ENCODE measurements at places on chromosomes 1 and 21.

- no peak for DNase-seq
Measured at GRCh38 chr1:164443836-164444235, 115.1 kb upstream of the PBX1 start.

GRCh38 chr1:61102041-61102440 lies 19.7 kb downstream of the NFIA start:
- DNase-seq, result no peak

- no peak for DNase-seq
Measured at GRCh38 chr1:85128316-85128715, 72.5 kb downstream of the SYDE2 start.

- DNase-seq, result no peak
Measured at GRCh38 chr1:41447995-41448770, 36.3 kb downstream of the EDN2 start.

DNA sequence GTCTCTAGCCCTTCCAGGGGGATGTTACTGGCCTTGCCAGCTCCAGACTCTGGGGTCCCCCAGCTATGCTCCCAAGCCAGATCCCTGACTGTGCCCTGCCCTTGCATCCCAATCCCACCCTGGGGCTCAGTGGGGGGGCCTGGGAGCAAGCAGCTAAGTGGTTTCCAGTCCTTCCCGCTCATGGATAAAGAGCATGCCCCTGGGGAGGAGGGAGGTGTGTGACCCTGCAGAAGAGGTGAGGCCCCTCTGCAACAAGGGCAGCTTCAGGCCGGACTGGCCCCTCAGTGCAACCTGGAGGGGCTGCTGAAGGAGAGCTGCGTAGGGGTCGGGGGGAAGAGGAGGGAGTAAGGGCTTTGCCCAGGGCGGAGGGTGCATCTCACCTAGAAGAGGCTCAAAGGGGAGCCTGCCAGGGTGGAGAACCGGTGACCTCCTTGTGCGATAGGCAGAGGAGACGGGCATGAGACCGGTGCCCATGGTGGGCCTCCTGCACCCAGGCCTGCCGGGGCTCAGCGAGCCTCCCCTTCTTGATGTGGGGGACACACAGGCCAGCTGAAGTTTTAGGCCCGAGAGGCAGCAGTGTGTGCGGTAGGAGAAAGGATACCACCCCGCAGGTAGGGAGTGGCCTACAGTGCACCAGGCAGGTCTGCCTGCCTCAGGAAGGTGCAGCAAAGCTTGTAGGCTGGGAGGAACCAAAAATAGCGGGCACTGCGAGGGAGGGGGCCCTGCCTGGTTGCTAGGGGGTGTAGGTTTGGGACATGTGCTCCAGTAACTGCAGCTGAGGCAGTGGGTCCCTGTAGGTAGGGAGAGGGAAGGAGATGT lies 3.1 kb downstream of the OBSCN start:
- no peak for DNase-seq

GRCh38 chr1:168760781-168761180 lies 31.8 kb upstream of the DPT start:
- DNase-seq, result no peak

DNA sequence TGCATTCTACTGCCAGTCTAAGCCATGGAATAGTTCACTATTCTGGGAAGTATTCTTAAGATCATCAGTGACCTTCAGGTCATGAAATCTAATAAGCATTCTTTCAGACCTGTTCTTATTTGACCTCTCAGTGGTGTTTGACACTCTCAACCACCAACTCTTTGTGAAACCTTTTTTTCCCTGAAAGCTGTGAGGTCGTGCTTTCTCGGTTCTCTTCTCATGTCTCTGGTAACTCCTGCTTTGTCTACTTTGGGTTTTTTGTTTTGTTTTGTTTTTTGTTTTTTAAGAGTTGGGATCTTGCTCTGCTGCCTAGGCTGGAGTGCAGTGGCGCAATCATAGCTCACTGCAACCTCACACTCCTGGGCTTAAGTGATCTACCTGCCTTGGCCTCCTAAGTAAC lies 56.3 kb downstream of the POU2F1 start:
- DNase-seq, result no peak

GRCh38 chr1:42047508-42047880 lies 105.7 kb upstream of the GUCA2B start:
- no peak for DNase-seq

GRCh38 chr1:54784066-54784465 lies 17.1 kb downstream of the TTC22 start:
- no peak for DNase-seq

- no peak for DNase-seq
Measured at GRCh38 chr1:65277605-65278347, 31.6 kb upstream of the DNAJC6 start.

GRCh38 chr1:209156991-209157390 lies 426.5 kb upstream of the CAMK1G start:
- DNase-seq, result no peak

DNA sequence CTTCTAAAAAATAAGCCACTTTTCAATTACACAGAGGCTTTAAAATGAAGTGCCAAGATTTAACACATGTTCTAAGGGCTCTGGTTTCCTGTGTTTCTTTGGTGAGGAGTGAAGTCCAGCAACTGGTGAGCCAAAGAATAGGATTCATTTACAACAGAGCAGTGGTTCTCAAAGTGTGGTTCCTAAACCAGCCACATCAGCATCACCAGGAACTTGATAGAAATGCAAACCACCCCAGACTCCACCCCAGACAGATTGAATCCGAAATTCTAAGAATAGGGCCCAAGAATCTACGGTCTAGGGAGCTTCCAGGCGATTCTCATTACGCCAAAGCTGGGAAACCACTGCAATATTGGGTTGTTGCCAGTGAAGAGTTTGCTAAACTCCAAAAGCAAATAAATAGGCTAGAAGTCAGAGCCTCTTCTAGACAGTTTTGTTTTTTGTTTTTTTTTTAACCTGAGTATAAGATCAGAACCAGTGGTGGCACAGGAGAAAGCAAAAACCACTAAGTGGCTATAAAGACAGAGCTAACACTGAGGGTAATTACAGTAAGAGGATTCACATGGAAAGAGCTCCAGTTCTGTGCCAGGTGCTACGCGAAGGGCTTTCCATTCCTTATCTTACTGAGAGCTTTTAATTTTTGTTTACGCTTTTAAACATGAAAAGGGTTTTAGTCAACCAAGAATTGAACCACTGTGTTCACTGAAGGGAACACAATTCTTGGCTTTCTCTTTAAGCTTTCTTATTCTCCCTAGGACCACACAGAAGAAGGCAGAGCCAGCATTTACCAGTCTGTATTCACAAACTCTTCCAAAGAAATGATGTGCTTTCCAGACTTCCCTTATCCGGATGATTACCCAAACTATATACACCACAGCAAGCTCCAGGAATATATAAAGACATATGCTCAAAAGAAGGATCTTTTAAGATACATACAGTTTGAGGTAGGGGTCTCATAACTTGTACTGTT lies 42.4 kb upstream of the FMO2 start:
- no peak for DNase-seq

DNA sequence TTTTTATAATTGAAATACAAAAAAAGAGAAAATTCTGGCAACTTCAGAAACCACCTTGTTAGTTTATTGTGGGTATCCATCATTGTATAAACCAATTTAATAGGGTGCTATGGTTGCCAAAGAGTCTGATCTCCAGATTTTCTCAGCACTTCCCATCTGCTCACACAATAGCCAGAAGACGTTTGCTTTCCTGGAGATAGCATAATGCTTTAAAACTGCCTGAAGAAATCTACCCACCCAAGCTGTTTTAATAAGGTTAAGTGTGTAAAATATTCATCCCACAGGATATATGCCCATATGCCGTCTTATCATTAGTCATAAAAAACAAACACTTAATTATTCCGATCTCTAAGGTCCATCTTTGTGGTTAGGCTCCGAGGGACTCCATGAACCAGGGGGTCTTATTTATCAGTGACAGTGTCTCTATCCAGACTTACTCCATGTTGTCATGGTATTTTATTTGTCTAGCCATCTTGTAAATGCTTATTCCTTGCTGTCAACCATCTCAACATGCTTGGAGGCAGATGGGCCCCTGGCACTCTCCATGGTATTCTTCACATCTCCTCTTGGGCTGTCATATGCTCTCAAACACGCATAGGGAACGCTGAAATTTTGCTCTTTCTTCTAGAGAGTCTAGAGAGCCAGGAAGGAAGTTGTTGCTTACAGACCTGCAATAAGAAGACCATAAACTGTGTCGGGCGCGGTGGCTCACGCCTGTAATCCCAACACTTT lies 58.5 kb downstream of the MAP10 start:
- DNase-seq, result no peak

DNA sequence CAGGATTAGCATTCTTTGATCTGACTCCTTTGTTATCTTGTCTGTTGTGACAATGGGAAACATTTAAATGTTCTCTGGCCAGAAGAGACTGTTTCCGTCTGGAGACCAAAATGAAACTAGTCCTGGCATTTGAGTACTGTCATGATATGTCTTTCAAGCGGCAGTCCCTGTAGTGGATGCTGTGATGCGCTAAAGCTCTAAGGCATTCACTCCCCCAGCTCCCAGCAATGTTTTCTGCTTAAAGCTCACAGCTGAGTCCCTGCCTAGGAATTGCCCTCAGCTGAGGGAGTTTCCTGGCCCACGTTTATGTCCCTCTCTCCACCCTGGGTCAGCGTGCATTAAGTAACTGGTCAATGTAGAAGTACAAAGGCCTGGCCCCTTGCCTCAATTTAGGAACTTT lies 109.4 kb downstream of the UCHL5 start:
- no peak for DNase-seq

DNA sequence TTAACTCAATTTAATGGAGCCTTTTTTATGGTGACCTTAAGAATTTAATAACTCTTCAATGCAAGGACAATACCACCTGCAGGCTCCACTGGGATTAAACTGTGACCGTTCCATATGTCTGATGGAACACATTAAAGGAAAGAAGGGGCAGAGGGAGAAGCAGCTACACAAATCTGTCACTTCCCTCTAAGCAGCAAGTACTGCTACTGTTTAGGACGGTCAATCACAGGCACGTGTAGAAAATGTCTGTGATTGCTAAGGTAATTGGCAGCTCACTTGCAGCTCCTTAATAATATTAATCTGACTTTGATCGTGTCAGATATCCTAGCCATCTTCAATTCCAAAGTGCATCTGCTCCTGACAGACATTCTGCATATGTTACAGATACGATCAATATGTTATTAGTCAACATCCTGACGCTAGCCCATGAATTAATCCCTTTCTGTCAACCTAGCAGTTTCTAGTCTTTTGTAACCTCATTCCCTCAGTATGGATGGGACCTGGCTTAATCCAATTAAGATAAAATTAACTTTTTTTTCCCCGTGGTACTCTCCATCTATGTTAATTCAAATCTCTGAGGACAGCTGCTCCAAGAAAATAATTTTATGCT lies 1012.4 kb downstream of the AMY1C start:
- DNase-seq, result no peak

DNA sequence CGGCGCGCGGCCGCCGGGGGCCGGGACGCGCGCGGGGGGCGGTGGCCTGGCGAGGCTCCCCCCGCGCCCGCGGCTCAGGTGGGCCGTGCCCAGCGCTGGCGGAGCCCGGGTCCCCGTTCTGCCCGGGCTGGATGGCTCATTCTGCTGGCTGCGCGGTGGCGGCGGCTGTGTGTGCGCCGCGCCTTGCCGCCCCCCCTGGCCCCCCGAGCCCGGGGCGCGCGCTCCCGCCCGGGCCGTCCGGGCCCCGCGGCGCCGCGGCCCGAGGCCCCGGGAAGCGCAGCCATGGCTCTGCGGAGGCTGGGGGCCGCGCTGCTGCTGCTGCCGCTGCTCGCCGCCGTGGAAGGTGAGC lies at the start of gene EPHB2:
EPHB2 (plus strand) TSS at position 139 of the 349 bp plus-strand sequence; CDS start at position 283, 144 bp downstream.
- DNase-seq, result no peak

Data from stimulated activated CD8-positive, alpha-beta memory T cell treated with anti-CD3 and anti-CD28 coated beads, Interleukin-15, amount 100 ng/mL, for 4 hours (primary cell).